ENCODE measurements at places on chromosomes 1 and 21.

GRCh38 chr1:162026881-162027280 is 3.2 kb upstream of the OLFML2B start:
- DNase-seq, result no peak

GRCh38 chr1:185931438-185931837 is 197.2 kb downstream of the HMCN1 start:
- DNase-seq, result no peak

DNA sequence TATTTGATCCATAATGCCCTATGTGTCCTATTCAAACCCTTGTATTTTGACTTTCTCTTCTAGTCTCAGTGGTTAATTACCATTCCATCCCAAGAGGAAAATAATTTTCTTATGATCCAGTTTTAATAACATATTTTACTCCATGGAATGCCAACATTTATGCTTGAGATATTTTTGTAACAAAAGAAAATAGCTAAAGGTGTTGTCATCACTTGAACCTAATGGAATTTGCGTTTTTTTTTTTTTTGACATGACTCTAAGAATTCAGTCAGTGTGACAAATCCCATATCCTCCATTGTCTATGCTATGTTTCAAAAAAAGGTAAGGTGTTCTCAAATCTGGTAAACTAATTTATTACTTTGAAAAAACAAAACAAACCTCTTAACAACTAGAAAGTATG is 324.1 kb upstream of the ADAMTS5 start:
- DNase-seq, result no peak

DNA sequence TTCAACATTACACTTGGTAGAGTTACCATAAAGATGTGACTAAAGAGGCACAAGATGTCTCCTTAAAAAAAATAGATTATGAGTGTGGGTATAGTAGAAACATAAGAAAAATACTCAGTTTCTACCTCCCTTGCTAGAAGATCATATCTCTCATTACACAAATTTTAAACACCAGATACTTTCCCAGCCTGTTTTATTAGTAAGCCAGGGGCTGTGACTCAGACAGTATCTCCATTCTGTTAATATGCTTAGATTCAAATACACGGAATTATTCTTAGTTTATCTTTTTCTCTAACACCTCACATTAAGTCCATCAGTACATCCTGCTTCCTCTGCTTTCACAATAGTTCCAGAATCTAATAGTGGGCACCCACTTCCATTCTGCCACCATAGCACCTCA is 561.8 kb upstream of the ADAMTS5 start:
- no peak for DNase-seq

DNA sequence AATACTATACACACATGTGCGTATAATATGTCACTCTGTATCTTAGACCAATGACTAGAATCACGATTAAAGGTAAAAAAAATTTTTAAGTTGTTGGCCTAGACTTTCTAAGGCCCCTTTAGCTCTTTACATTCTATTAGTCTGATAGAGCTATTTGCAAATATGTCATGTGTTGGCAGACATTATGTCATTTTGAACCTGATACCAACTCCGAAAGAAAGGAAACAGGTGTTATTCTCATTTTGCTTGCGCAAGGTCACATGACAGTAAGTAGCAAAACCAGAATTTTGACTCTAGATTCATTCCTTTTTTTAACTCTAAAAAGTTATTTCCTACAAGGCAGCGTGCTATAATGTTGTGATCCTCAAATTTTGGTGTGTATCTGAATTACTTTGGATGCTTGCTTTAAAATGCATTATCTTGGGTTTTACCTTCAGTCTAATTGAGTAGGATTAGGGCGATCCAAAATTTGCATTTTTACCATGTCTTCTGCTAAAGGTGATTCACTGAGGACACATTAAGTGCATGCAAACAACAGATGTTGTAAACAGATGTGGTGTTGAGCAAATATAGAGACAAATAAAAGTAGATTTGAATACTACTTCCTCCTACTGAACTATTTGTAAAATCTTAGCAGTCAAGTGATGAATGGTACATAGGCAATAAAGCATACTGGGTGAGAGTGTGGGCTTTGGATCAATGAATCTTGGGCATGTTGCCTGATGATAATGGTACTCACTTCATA is 63.5 kb upstream of the KIAA1614 start:
- peak; percentile 31 for DNase-seq

GRCh38 chr1:66271904-66272254 is 262.1 kb upstream of the SGIP1 start:
- DNase-seq, result no peak

- no peak for DNase-seq
Observed at GRCh38 chr1:115144176-115144575, 54.9 kb upstream of the TSPAN2 start.

- DNase-seq, result no peak
Observed at GRCh38 chr1:228778466-228778865, 43.2 kb downstream of the RHOU start.

- DNase-seq, result no peak
Observed at GRCh38 chr1:6827630-6828165, 42.4 kb downstream of the CAMTA1 start.

- DNase-seq, result no peak
Observed at GRCh38 chr1:21706151-21706835, 37.1 kb upstream of the RAP1GAP start.

GRCh38 chr1:201126832-201127754 is at the start of gene ASCL5:
Gene ASCL5 (minus strand): TSS chr1:201127184. CDS start chr1:201115372, 11,812 bp downstream.
- no peak for DNase-seq

GRCh38 chr1:30551603-30552002 is 171.8 kb downstream of the MATN1 start:
- DNase-seq, result no peak

- DNase-seq, result no peak
Observed at GRCh38 chr1:220550811-220551399, 23.0 kb downstream of the MARK1 start.

- DNase-seq, result no peak
Observed at GRCh38 chr1:235409042-235409820, 42.0 kb downstream of the TBCE start.

DNA sequence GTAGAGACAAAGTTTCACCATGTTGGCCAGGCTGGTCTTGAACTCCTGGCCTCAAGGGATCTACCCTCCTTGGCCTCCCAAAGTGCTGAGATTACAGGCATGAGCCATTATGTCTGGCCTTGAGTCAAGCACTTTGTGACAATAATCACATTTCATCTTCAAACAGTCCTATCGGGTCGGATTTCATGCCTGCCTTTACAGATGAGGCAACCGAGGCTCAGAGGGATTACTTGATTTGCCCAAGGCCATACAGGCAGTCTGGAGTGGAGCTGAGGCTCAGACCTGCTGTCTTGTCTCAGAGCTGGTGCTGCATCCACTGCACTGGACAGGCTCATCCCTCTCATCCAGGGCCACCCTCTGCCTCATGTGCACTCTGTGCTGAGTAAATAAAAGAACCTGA is 26.6 kb downstream of the FAM151A start:
- DNase-seq, result no peak

GRCh38 chr1:178798232-178798861 is 72.5 kb downstream of the ANGPTL1 start:
- DNase-seq, result no peak

DNA sequence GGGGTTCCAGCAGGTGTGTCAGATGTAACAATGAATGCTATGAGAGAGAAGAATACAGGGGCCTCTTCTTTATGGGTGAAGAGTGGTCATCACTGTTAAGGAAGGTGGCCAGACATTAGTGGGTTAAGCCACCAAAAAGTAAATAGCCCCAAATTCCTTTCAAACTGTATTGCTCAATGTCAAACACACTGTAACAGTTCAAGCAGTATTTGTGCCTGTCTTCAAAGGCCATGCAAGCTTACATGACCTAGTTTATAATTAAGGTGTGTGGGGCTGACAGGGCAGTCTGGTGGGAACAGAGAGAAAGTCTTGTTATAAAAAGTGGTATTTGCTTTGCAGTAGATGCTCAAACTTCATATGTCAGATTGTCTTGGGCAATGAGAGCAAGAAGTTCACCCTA is 18.5 kb downstream of the CHIT1 start:
- DNase-seq, result no peak

GRCh38 chr1:31798433-31799195 is 17.2 kb downstream of the SPOCD1 start:
- DNase-seq, result no peak

DNA sequence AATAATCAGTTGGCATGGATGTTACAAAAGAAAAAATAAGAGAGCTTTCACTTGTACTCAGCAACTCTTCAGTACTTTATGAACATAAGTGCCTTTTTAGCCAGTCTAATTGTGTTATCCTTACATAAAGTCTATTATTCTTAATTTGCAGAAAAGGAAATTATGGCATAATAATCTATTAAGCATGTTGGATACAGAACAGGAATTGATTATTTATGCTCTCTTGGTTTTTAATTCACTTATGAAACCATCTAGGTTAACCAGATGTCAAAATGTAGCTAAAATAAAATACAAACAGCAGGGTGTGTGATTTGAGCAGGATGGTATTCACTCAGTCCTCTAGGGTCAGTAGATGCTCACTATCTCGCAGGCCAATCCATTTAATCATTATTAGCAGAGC is 79.7 kb downstream of the PLPPR5 start:
- DNase-seq, result no peak

DNA sequence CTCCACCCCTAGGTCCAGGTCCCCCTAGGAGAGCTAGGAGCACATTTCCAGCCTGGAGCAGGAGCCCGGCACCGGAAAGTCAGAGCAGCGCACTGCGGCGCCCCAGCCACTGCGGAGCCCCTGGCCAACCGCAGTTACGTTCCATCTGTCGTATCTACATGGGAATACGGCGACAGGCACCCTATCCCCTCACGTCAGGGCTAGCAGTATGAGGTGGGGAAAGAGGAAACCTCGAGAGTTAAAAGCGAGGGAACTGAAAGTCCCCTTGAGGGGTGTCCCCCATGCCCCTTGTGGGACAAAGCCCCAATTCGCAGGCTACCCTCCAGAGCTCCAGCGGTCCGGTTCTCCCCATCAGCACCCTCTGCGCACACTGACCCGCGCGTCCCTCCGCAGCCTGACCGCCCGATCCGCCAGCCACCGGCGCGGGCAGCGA is 995 bp downstream of the COLGALT2 start:
- peak; percentile 47 for DNase-seq

GRCh38 chr1:29628190-29628589 is 391.9 kb downstream of the PTPRU start:
- DNase-seq, result no peak

DNA sequence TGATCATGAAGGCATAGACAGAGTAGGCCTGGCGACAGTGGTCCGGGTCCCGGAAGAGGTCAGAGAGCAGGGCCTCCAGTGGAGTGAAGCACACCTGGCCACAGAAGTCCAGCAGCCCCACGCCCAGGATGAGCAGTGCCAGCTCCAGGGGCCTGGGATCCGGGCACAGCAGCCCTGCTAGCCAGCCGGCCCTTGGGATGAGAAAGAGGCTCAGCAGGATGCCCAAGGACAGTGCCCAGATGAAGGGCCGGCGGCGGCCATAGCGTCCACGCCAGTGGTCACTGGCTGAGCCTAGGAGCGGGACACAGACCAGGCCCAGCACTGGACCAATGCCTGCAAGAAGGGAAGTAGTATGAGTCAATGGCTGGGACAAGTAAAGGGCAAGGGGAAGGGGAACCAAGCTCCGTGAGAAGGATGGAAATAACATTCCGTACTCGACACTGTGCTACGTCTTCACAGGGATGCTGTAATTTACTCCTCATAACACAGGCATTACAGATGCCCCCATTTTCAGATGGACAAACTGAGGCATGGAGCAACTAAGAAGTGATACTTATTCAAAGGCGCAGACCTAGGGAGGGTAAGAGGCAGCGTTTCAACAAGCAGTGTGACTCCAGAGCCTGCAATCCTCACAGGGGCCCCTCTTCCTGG is 16.9 kb downstream of the SLC45A3 start:
- DNase-seq, result no peak

- DNase-seq, result peak; percentile 49
Observed at GRCh38 chr1:159937054-159937750, 8.2 kb downstream of the IGSF9 start.

DNA sequence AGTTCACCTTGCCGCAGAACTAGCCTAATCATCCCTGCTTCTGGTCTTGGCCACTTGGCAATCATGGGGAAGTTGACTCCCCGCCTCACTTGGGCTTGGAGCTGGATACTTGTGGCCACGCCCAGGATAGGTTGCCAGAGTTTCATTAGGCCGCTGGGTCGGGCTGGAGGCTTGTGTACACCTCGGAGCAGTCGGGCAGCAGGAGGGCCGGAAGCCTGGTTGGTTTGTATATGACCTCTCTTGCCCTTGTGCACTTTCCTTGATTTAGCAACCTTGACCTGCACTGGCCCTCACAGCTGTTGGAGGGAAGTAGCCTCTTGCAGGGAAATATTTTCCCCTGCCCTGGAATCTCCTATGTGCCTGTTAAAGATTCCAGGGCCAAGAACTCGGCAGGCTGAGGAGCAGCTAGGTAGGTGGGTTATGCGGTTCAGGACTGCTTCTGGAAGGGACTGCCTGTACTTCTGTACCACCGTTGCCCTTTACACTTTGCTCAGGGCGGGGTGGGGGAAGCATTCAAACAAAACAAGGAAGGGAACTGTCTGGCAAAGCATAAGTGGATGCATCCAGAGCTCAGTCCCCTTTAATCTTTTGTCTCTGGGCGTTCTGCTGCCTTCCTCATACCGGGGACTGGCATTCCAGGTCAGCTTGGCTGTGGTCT is 83.5 kb downstream of the UCK2 start:
- no peak for DNase-seq

- DNase-seq, result no peak
Observed at GRCh38 chr1:153513023-153513422, 22.8 kb downstream of the S100A6 start.

GRCh38 chr1:101242324-101243050 is 5.7 kb downstream of the S1PR1 start:
- DNase-seq, result no peak

DNA sequence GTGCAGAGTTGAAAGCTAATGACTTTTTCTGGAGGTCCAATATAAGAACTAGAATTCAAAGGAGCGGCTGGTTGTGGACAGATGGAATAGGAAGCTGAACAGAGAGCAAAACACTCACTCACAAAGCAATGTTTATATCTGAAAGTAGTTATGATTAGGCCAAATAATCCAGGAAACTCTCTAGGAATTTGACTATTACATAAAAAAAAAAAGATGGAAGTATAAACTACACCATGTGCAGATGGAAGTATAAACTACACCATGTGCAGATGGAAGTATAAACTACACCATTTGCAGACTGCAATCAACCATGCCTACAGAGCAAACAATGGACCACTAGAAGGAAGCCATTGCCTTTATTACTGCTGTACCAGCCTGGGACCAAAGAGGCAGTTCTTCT is 771.1 kb downstream of the BRINP3 start:
- DNase-seq, result no peak

GRCh38 chr1:98405581-98406074 is 255.9 kb upstream of the SNX7 start:
- no peak for DNase-seq

DNA sequence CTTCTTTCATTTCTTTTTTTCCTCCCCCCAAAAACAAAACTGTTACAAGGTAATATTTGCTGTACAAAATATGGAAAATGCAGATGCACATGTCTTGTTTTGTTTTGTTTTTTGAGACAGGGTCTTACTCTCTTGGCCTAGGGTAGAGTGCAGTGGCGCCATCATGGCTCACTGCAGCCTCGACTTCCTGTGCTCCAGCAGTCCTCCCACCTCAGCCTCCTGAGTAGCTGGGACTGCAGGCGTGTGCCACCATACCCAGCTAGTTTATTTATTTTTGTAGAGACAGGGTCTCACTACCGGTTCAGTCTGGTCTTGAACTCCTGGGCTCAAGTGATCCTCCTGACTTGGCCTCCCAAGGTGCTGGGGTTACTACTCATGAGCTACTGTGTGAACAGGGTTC is 15.5 kb downstream of the PRRC2C start:
- no peak for DNase-seq
